ENCODE measurements at places on chromosomes 11 and 22.

DNA sequence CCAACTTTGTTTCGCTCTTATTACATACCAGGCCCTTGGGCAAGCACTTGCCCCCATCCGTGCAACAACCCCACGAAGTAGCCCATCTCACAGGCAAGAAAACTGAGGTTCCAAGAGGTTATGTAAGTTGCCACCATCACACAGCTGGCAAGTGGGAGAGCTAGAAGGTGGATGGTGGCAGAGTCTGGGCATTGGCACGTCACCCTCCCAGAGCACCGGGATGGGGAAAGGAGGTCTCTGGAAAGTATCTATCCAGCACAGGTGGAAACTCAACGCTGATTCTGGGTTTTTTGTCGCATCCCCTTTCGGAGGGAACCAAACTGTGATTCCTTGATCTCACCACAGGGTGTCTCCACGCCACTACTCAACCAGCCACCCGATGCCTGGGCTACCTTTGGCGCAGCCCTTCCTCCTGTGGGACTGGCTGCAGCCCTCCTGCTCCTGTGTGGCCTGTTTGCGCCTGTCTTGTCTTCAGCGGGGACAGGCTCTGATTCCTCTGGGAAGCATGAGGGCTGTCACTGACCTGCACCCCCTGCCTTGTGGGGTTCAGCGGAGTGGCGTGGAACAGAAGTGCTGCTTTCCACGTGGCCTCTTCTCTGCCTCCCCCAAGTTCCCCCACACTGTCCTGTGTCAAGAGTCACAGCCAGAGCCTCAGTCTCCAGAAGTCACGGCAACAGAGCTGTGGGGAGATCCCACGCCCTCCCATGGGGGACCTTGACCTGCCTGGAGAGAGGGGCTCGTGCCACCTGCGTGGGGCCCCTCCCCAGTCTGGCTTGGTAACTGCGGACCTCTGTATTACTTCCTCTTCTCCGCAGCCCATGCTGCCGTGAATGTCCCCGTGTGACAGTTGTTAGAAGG lies 34.4 kb upstream of the TRIM29 start:
- DNase-seq = no peak

DNA sequence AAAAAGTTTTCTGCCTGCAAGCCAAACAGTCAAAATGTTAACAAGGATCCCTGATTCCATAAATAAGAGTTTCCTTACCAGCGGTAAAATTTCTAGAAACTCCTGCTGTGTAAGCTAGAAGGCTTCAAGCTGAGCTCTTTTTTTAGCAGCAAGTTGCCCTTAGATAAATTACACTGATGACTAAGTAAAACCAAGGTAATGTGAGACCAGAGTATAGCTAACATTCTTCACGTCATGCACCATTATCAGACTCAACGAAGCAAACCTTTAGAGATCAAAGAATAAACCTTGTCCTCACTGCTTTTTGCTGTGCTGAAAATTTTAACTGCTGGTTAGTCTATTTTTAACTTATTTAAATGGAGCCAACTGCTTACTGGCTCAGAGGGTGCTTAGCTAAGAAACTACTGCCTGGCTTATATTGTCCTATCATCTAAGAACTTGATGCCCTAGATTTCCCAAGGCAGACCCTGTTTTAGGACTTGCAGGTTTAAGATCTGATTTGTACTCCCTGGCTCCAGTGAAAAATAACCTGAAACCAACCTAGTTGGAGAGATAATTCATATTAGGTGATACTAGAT lies 900.7 kb downstream of the JRKL start:
- no peak for DNase-seq

- DNase-seq = no peak
These were observed 224.6 kb downstream of the MN1 start for GRCh38 chr22:27576815-27577573.

GRCh38 chr11:78952890-78953289 lies 378.2 kb upstream of the NARS2 start:
- DNase-seq = no peak

DNA sequence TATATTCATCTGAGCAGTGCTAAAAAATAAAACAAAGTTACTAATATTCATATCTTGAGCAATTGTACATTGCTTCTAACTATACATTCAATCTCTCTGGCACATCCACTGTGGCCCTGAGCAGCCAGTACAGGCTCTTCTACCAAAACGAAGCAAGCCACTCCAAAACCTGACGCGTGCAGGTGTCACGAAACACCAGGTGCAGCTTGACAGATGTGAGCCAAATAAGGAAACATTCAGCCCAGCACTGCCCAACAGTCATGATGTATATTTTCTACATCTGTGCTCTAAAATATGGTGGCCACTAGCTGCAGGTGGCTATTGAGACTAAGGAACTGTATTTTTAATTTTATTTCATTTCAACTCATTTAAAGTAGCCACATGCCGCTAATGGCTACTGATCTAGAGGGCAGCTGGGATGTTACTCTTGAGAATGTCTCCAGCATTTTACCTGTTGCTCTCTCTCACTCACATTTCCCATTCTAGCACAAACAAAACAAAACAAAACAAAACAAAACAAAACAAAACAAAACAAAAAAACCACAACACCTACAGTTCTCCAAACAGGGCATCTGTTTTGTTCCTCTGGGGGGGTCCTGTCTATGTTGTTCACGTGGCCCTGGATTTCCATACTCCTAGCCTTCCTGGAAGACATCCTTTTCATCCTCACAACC lies 77.7 kb downstream of the LARGE1 start:
- DNase-seq = no peak

DNA sequence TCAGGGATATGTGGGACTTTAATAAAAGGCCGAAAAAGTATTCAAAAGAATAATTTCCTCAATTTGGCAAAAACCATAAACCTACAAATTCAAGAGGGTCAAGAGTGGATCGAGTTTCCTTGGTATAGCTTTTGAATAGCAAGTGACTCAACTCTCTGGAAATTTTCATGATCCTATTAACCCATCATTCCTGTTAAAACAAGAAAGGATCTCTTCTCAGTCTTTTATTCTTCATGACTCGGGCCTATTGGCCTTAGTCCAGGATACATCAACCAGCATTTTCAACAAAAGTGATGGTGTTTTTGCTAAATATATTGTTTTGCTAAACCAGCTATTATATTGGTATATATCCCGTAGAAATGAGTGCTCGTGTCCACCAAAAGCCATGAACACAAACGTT lies 110.3 kb downstream of the ATXN10 start:
- no peak for DNase-seq

- DNase-seq = no peak
These were observed 4.2 kb downstream of the SIPA1 start for GRCh38 chr11:65642014-65642671.

DNA sequence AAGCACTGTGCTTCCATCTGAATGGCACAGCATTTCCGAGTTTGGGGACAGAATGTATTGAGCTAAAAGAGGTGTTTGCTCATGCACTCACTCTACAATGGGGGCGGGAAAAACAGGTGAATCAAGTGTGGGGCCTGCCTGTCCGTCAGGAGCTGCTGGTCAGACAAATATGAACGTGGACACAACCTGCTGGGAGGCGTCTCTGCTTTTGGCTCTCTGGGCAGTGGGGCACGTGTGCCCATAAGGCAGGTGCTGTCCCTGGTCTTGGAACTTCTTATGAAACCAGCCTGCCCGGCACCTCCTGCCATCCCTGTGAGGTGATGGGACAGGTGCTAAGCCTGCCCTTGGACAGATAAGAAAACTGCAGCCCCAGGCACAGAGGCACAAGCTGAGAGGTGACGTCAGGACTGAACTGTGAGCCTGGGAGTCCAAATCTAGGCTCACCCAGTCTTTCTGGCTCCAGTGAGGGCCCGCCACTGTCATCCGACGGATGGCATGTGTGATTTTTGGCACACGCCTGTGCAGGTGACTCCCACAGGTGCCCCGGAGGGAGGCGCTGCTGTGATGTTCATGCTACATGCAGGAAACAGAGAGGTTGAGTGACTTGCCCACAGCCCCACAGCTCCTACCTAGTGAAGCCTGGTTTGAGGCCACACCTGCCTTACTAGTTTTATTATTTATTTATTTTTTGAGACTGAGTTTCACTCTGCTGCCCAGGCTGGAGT lies 51.6 kb downstream of the SMIM38 start:
- DNase-seq = no peak

DNA sequence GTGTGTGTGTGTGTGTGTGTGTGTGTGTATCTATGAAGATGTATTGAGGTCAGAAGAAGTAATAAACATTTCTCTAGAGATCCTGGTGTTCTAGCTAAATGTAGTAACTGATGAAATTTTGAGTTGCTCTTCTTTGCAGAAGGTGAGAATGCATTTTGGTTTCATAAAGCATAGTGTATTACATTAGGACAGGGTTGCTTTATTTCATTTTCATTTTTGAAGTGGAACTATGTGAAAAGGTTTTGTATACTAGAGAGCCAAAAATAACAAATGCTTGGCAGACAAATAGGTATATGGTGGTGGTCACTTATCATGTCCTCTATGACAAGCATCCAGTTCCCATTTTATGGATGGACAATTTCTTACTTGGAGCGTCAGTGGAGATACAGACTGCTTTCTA lies 99.0 kb downstream of the CASP12 start:
- no peak for DNase-seq

DNA sequence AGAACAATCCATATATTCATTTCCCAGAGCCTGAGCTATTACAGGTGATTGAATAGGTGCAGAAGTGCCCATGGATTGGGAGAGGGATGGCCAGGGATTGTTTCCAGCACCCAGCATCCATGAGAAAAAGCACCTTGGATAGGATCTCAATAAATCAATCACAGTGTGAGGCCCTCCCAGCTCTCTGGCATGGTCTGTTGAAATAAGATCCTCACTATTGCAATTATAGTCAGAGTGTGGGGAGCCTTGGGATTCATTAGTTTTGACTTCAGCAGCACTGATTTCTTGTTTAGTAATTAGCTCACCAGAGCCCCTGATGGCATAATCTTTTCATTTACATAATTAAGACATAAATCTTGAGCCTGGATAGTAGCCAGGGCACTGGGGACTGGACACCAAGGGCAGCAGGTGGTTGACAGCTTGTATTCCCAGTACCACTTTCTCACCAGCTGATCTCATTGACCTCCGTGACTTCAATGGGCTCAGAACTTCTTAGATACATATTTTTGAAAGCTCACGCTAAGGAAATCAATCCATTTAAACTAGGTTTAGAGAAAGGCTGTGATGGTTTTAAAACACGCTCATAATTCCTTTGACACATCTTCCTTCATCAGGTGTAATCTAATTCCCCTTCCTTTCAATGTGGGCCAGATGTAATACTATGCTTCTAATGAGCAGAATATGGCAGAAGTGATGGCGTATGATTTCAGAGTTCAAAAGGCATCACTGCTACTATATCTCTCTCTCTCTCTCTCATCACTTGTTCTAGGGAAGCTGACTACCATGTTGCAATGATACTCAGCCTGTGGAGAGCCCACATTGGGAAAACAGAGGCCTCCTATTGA lies 22.1 kb upstream of the DRD2 start:
- DNase-seq = no peak

DNA sequence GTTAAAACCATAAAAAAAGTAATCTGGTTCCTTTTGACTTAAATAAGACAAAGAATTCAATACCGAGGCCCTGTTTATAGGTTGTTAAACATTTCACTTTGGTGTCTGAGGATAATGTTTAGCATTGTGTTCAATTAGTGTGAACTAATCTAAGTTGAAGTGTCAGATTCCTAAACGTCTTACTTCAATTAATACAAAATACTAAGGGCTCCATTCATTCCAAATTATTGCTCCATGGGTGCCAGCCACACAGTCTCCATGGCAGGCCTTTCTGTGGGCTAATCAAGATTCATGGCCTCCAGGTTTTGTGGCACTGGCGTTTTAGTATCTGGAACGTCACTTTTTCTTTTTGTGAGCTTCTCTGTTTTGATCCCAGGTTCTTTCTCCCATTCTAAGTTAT lies 89.4 kb downstream of the TMEM135 start:
- DNase-seq = no peak

- no peak for DNase-seq
These were observed 1.9 kb upstream of the TSKU start for GRCh38 chr11:76781046-76781801.

DNA sequence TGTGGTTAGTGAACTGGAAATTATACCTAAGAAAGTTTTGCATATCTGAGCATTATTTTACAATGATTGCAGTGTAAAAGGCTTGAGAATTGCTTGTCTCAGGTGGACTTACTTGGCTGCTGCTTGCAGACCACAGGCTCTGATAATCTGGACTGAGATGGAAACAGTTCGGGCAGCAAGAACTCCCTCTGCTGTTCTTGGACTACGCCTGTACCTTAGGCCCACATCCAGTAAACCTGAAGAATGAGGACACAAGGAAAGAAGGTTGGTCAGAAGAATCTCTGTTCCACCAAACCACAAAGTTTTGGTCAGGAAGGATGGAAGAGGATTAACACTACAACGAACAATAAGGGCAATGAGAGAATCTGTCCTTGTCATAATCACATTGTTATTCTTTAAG lies 80.1 kb downstream of the C2CD3 start:
- DNase-seq = no peak

- no peak for DNase-seq
These were observed 605.0 kb upstream of the CADM1 start for GRCh38 chr11:116109228-116109627.

GRCh38 chr22:33920197-33920540 lies at the start of gene LARGE1:
TSS of gene LARGE1 (minus strand) at chr22:33920476.
- no peak for DNase-seq

- DNase-seq = no peak
These were observed 7.4 kb downstream of the OR10D3 start for GRCh38 chr11:124190298-124191139.

DNA sequence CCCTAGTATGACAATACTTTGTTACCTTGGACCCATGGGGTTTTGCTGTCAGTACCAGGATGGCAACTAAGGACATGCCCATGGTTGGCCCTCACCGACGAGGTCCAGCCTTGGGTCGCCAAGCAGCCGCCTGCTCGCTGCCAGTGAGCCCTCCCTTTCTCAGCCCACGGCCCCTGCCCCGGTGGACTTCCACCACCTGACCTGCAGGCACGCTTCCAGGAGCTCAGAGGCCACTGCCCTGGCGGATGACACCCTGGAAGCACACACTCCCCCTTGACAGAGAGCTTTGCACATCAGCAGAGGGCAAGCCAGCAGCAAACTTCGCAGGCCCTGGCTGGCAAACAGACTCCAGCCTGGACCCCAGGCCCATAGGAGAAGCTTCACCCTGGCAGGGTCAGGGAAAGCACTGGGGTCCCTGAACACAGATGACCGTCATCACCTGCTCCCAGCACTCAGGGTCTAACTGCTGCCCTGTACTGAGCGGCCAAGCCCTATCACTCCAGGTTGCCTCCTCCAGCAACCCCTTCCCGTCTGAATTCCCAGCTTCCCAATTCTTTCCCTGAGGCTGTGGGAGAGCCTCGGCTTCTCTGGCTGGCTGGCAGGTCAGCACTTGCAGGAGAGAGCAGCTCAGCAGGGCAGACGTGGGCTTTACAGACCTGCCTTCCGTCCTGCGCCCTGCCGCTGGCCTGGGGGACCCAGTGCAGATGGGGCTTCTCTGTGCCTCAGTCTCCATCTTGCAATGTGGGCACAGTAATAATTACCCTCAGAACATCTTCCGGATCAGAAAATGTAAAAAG lies 2.7 kb upstream of the PPARA start:
- no peak for DNase-seq

DNA sequence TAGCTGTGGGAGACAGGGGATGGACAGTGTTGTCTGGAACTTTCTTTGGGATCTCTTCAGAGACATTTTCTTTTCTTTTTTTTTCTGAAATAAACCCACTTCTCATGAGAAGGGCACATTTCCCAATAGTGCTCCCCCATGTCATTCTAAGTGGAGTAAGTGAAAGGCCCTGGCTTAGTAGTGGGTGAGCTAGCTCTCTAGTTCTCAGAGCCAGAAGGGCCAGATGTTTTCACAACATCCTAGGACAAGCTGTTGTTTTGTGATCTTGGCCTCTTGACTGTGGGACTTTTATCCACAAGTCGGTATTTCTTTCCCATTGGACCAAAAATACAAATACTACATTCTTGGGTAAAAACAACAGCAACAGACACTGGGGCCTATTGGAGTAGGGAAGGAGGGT lies 607.7 kb upstream of the TENM4 start:
- DNase-seq = no peak

Data from SK-N-MC (cell line).